ENCODE measurements at places on chromosomes 4 and X. TPM values are rescaled to one million over a fixed set of nuclear protein-coding genes. Genes with fewer than 3 reads are reported as not detected.

DNA sequence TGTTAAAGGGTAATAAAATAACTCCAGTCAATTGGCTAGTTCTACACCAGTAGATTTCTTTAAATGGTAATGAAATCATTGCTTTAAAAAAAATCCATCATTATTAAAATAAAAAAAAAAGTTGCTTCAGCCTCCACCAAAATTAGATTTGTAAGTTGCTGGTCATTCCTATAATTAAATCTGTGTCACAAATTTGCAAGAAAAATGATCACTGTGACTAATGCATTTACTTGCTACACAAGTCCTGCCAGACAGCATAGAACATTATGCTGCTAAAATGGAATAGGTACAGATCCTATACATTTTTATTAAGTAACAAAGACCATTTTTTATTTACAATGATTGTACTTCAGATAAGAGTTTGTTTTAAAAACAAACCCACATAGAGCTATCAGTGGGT lies 85.8 kb downstream of the SLC10A7 start:
- H3K36me3 ChIP-seq: no peaks in the 10 kb centered on the region
- DNase-seq: no peak
- H3K4me1 ChIP-seq: no peaks in the 10 kb centered on the region
- H3K27ac ChIP-seq: no peak overlapping the region
- no peaks in the 10 kb centered on the region for H3K27me3 ChIP-seq

The RASGEF1B gene
- total RNA-seq: 0.77 TPM

GRCh38 chr4:9808077-9808476 lies 26.6 kb downstream of the DRD5 start:
- H3K27ac ChIP-seq: no peak overlapping the region
- H3K36me3 ChIP-seq: no peaks in the 10 kb centered on the region
- no peak for DNase-seq

The AREG gene
- total RNA-seq: 1.5 TPM

GRCh38 chrX:51804741-51805140 lies 61.5 kb downstream of the GSPT2 start:
- peaks cover 3% of the 10 kb centered on the region for H3K4me1 ChIP-seq
- no peaks in the 10 kb centered on the region for H3K36me3 ChIP-seq
- no peaks in the 10 kb centered on the region for H3K27me3 ChIP-seq
- no peak overlapping the region for H3K27ac ChIP-seq
- H3K4me3 ChIP-seq: no peak overlapping the region

- H3K27me3 ChIP-seq: no peaks in the 10 kb centered on the region
- no peak overlapping the region for H3K4me3 ChIP-seq
- H3K4me1 ChIP-seq: no peaks in the 10 kb centered on the region
These were observed 5.8 kb upstream of the CXCL8 start for GRCh38 chr4:73734530-73735001.

DNA sequence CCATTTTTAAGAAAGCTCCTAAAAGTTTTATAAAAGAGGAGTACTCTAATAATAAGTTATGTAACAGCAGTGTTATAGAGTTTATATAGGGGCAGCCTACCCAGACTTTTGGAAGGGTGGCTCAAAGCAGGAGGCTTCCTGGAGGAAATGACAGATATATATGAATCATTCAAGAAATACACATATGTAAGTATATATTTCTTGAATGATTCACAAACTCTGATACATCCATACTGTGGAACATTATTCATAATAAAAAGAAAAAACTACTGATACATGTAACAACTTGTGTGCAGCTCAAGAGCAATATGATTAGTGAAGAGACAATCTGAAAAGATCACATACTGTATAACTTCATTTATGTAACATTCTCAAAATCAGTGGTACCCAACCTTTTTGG lies 166.2 kb downstream of the WDFY3 start:
- DNase-seq: peak; percentile 4
- no peak overlapping the region for H3K4me3 ChIP-seq
- H3K27ac ChIP-seq: no peak overlapping the region
- H3K4me1 ChIP-seq: peaks cover 9% of the 10 kb centered on the region
- H3K36me3 ChIP-seq: peaks cover 5% of the 10 kb centered on the region

DNA sequence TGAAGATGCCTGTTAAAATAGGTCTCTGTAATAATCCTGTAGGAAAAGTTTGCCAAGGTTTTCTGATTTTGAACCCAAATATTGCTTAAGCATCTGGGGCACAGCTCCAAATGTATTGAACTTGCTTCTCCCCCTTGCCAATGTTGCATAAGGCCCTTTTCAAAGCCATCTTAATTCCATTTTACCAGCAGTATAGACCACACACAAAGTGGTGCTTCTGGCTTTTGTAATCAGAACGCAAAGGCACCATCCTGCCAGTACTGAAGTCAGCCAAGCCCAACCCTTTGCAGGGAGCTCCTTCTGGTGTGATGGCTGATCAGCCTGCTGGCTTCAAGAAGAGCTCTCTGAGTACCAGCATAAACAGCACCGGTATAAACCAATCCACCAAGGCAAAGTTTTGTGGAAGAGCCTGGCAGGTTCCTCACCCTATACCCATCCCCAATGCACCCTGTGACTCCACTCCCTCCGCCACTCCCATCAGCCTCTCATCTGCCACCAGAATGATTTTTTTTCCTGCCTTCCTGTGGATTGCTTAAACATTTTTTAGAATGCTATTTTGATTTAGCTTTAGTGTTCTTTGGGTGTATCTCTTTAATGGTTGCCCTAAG lies 39.2 kb upstream of the USP9X start:
- peaks cover 2% of the 10 kb centered on the region for H3K4me1 ChIP-seq
- no peaks in the 10 kb centered on the region for H3K36me3 ChIP-seq
- H3K27ac ChIP-seq: no peak overlapping the region
- H3K4me3 ChIP-seq: no peak overlapping the region
- no peaks in the 10 kb centered on the region for H3K27me3 ChIP-seq

The CT45A5 gene
- total RNA-seq: not detected

- no peaks in the 10 kb centered on the region for H3K36me3 ChIP-seq
- DNase-seq: no peak
- H3K27ac ChIP-seq: no peak overlapping the region
- peaks cover 2% of the 10 kb centered on the region for H3K4me1 ChIP-seq
- no peak overlapping the region for H3K4me3 ChIP-seq
These were observed 107.2 kb upstream of the TBL1X start for GRCh38 chrX:9357518-9358114.

- DNase-seq: no peak
- no peak overlapping the region for H3K27ac ChIP-seq
- H3K36me3 ChIP-seq: peaks cover 2% of the 10 kb centered on the region
- H3K27me3 ChIP-seq: no peaks in the 10 kb centered on the region
- no peak overlapping the region for H3K4me3 ChIP-seq
- H3K4me1 ChIP-seq: no peaks in the 10 kb centered on the region
These were observed 17.9 kb downstream of the ASMTL start for GRCh38 chrX:1434871-1435240.

DNA sequence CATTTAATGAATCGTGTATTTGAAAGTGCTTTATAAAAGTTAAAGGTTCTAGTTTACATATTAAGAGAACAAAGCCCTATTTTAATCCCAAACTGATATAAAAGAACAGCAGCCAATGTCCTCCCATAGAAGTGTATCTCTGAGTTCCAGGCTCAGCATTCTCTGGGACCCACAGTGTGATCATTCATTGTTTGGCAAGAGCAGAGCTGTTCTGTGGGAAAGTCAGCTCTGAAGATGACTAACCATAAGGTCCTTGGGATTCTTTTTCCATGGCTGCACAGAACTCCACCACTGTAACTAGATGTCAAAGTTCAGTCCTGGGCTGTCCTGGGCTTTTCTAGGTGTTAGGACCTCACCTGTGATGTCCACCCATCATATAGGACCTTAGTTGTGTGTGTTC lies 157.0 kb upstream of the TLL1 start:
- no peaks in the 10 kb centered on the region for H3K27me3 ChIP-seq
- H3K4me3 ChIP-seq: no peak overlapping the region
- peak; percentile 52 for DNase-seq
- no peaks in the 10 kb centered on the region for H3K4me1 ChIP-seq
- no peak overlapping the region for H3K27ac ChIP-seq
- H3K36me3 ChIP-seq: no peaks in the 10 kb centered on the region

- H3K4me1 ChIP-seq: no peaks in the 10 kb centered on the region
- H3K4me3 ChIP-seq: no peak overlapping the region
- no peak overlapping the region for H3K27ac ChIP-seq
- no peaks in the 10 kb centered on the region for H3K36me3 ChIP-seq
These were observed 44.3 kb upstream of the CLCN4 start for GRCh38 chrX:10112510-10112909.

- H3K27ac ChIP-seq: no peak overlapping the region
- no peaks in the 10 kb centered on the region for H3K36me3 ChIP-seq
- no peak for DNase-seq
- no peak overlapping the region for H3K4me3 ChIP-seq
- no peaks in the 10 kb centered on the region for H3K27me3 ChIP-seq
These were observed 195.7 kb upstream of the IGFBP7 start for GRCh38 chr4:57305836-57306235.

GRCh38 chr4:37628977-37629609 lies 57.1 kb downstream of the RELL1 start:
- H3K4me3 ChIP-seq: no peak overlapping the region
- peaks cover 7% of the 10 kb centered on the region for H3K4me1 ChIP-seq
- no peaks in the 10 kb centered on the region for H3K27me3 ChIP-seq
- DNase-seq: peak; percentile 75
- no peak overlapping the region for H3K27ac ChIP-seq

DNA sequence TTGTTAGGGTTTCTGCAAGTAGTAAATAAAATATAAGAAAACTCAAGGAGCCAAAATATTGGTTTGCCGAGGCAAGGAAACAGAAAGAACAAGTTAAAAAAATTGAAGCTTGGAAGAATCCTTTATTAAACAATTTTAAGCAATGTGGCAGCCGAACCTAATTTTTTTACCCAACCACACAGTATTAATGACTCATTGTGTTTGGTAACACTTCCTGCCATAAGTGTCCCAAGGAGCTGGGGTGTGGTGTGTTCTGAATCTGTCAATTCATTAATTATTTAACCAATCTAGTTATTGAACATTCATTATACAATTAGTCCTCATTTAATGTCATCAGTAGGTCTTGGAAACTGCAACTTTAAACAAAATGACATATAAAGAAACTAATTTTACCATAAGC lies 19.3 kb upstream of the CPE start:
- H3K36me3 ChIP-seq: no peaks in the 10 kb centered on the region
- peak; percentile 49 for DNase-seq
- H3K4me1 ChIP-seq: no peaks in the 10 kb centered on the region
- no peak overlapping the region for H3K4me3 ChIP-seq
- H3K27me3 ChIP-seq: no peaks in the 10 kb centered on the region
- H3K27ac ChIP-seq: no peak overlapping the region

DNA sequence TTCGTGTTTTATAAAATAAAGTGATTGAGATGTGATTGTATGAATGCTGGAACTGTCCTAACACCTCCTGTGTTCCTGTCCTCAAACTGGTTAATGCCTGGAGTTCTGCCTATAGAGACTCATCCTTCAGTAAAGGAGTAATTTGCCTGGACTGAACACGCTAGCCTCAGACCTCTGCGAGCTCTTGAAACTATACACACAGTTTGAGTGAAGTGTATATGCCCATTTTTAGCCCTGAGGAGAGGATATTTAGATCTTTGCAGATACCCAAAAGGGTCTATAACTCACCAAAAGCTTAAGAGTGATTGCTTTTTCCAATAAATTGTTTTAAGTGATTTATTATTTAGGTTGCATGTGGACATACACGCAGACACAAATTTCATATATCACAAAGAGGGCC lies 29.9 kb upstream of the STIM2 start:
- no peak overlapping the region for H3K4me3 ChIP-seq
- no peak overlapping the region for H3K27ac ChIP-seq
- DNase-seq: no peak
- no peaks in the 10 kb centered on the region for H3K36me3 ChIP-seq
- H3K4me1 ChIP-seq: no peaks in the 10 kb centered on the region
- H3K27me3 ChIP-seq: no peaks in the 10 kb centered on the region

The PDGFRA gene
- total RNA-seq: 9.2 TPM

DNA sequence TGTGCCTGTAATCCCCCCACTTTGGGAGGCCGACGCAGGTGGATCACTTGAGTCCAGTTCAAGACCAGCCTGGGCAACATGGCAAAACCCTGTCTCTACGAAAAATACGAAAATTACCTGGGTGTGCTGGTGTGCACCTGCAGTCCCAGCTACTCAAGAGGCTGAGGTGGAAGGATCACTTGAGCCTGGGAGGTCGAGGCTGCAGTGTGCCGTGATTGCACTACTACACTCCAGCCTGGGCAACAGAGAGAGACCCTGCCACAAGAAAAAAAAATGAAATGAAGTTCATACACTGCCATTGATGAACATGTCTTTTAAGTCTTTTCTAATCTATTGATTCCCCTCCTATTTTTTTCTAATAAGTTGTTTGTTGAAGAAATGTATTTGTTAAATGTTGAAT lies 5.0 kb upstream of the ZFX start:
- H3K36me3 ChIP-seq: no peaks in the 10 kb centered on the region
- DNase-seq: no peak
- no peak overlapping the region for H3K4me3 ChIP-seq

The FAM149A gene
- total RNA-seq: 1.2 TPM

The AFF2 gene
- total RNA-seq: 8.9 TPM

The FGF13 gene
- total RNA-seq: 5.1 TPM

The CORIN gene
- total RNA-seq: 0.20 TPM

The MEPE gene
- total RNA-seq: not detected

DNA sequence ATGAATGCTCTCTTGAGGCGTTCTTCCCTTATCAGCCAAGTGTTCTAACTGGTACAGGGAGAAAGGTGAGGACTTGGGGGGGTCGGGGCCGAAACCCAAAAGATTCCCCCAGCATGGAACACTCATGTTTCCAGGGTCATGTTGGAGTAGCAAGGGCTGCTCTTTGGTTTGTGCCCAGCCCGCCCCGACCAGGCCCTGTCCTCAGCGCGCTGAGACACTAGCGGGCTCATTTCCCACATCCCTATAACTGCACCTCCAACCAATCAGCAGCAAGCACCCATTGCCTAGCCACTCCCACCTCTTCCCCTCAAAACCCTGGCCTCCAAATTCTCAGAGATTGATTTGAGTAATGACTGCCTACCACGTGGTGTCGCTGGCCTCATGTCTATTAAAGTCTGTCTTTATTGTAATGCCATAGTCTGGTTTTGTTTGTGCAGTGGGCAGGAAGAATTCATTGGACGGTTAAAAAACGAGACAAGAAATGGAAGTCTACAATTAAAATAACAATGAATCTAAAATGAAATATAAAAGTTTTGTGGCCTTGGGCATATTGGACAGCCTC lies 1928.4 kb downstream of the STIM2 start:
- no peaks in the 10 kb centered on the region for H3K4me1 ChIP-seq
- H3K36me3 ChIP-seq: no peaks in the 10 kb centered on the region
- no peak overlapping the region for H3K4me3 ChIP-seq
- no peak overlapping the region for H3K27ac ChIP-seq
- no peaks in the 10 kb centered on the region for H3K27me3 ChIP-seq

DNA sequence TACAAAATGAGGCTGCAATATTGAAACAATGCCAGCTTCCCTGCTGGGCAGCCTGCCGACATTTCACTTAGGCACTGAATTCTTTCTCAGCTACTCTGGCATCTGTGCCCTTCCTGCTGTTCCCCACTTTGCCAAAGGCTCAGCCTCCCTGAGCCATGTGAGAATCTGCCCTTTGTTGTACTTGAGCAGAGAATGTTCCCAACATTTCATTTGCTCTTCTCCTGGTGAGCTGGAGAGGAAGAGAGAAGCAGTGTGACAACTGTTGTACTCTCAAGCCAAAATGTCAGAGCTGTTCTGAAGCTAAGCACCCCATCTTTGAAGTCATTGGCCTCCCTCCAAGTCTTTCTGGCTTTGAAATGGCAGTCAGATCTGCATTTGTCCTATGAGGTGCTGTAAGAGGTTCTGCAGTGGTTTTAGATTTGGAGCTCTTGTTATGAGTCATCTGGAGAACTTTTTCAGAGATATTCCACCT lies 32.5 kb downstream of the LANCL3 start:
- no peak overlapping the region for H3K4me3 ChIP-seq
- no peaks in the 10 kb centered on the region for H3K36me3 ChIP-seq
- no peaks in the 10 kb centered on the region for H3K27me3 ChIP-seq
- H3K27ac ChIP-seq: no peak overlapping the region

- no peak overlapping the region for H3K4me3 ChIP-seq
- no peaks in the 10 kb centered on the region for H3K27me3 ChIP-seq
- no peak overlapping the region for H3K27ac ChIP-seq
These were observed 107.6 kb upstream of the BMPR1B start for GRCh38 chr4:94650134-94650495.

The MAGEB17 gene
- not detected for total RNA-seq

Data from astrocyte (in vitro differentiated cells and primary cell).